NCI-H187 (cell line): ENCODE measurements at places on chromosomes 1 and 21.

DNA sequence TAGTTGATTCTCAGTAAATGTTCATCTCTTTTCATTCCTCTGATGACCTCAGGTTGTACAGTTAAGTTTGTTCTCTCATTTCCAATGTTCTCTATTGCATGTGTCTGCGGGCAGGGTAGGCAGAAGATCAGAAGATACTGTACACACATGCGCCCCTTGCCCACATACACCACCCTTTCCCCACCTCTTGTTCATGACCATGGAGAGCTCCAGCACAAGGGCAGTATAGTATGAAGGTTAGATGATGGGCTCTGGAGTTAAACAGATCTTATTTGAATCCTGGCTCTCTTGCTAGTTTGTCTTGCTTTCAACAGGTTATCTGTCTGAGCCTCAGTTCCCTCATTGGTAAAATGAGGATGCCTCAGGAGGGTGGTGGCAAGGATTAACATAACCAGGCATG is 17.8 kb upstream of the PLD5 start:
- no peak for DNase-seq

DNA sequence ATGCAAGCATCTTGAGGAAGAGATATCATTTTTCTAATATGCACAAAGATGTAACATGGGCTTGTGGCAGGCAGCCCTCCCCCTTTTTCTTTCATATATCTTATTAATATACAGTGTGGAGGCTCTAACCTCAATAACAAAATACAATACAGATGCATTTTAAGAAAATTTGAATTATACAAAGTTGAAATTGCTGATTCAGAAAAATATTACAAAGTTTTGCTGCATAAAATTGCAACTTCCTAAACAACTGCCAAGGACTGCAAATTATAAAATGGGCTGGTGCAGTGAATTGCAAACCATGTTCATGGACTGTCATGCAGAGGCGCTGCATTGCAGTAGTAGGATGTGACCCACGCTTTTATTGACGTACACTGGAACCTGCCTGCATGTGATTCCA is 84.0 kb downstream of the LPAR3 start:
- no peak for DNase-seq

- DNase-seq, result no peak
Measured at GRCh38 chr1:6209661-6210580, 4.0 kb downstream of the RNF207 start.

DNA sequence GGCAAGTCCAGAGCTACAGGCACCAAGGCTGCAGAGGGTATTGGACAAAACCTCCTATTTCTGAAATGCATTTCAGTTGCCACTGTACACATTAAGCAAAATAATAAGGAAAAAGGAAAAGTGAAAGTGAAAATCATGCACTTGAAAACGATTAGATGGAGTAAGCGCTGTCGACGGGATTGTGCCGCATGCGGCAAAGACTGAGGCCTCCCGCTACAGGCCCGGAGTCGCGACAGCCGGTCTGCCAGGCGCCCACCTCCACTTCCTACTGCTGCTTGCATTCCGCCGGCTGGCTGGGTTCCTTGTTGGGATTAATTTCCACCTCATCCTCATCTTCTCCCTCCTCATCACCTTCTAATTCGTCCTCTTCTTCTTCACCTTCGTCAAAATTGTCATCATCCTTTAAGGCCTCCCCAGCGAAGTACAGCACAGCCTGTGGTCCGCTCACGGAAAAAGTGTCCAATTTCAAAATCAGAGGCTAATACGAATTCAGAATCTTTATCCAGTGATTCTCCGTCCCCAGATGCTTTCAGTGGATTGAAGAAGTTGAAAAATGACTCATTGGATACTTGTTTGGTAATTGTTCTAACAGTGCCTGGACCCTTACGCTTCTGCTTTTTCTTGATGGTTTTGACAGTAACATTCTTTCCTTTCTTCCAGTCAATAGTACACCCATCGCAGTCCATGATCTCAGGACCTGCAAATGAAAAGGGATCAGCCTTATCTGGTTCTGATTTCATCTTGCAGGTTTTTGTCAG is 38.0 kb downstream of the CD58 start:
- no peak for DNase-seq

- DNase-seq, result no peak
Measured at GRCh38 chr1:246768403-246769020, 44.3 kb downstream of the SCCPDH start.

- DNase-seq, result no peak
Measured at GRCh38 chr1:31869449-31869848, 53.6 kb upstream of the SPOCD1 start.

DNA sequence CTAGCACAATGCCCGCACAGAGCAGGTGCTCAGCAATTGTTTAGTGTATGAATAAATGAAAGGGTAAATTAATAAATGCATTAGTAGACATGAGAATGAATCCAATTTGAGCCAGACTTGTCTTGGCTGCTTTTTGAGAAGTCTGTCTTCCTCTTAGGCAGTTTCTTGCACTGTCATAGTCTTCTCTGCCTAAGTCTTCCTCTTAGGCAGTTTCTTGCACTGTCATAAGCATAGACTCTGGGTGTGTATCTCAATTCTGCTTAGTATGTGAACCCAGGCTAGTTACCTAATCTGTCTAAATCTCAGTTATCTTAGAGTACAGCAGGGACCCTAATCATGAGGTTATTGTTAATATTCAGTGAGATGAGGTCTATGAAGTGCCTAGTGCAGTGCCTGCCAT is 27.2 kb downstream of the NHLH2 start:
- DNase-seq, result no peak

GRCh38 chr1:87449348-87449963 is 120.8 kb downstream of the LMO4 start:
- DNase-seq, result no peak

DNA sequence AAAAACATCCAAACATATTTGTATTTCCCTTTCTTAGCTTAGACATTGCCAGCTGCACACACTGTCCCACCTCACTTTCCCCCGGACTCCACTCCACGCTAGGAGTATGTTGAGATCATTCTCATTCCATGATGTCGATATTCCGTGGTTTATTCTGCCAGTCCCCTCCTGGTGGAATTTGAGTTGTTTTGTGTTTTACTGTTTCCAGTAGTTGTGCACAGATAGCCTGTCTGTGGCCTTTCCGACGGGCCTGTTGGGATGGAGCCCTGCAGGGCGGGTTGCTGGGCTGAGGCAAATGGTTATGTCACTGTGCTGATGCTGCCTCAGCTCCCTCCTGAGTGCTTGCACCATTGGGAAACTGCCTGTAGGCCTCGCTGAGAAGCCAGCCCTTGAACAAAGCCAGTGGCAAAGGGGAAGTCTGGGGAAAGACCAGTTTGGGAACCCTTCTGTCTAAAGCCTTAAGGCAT is 12.8 kb downstream of the TRAPPC10 start:
- no peak for DNase-seq

DNA sequence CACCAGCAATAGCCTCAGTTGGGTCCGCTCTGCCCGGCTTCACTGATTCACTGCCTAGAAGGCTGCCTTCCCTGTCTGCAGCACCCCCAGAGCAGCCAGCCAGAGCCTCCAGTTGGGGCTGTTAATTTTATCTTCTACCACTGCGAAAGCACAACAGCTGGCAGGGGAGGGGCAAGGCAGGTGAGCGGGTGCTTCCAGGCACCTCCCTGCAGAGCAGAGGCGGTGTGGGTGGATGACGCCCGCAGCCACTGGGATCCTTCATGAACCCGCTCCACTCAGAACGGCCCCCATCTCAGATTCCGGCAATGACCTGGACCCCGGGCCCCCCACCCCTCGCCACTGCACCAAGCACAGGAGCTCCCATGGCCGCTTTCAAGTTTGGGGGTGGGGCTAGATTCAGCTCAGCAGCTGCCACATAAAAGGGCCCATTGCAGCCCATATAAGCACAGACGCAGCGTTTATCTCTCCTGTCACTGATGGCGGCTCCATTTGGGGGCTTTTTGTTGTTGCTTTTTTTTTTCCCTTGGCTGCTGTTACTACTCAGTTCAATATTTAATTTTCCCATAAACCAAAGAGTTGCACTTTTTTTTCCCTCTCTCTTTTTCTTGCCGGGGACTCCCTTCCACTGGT is 128.0 kb upstream of the KLHDC7A start:
- no peak for DNase-seq

DNA sequence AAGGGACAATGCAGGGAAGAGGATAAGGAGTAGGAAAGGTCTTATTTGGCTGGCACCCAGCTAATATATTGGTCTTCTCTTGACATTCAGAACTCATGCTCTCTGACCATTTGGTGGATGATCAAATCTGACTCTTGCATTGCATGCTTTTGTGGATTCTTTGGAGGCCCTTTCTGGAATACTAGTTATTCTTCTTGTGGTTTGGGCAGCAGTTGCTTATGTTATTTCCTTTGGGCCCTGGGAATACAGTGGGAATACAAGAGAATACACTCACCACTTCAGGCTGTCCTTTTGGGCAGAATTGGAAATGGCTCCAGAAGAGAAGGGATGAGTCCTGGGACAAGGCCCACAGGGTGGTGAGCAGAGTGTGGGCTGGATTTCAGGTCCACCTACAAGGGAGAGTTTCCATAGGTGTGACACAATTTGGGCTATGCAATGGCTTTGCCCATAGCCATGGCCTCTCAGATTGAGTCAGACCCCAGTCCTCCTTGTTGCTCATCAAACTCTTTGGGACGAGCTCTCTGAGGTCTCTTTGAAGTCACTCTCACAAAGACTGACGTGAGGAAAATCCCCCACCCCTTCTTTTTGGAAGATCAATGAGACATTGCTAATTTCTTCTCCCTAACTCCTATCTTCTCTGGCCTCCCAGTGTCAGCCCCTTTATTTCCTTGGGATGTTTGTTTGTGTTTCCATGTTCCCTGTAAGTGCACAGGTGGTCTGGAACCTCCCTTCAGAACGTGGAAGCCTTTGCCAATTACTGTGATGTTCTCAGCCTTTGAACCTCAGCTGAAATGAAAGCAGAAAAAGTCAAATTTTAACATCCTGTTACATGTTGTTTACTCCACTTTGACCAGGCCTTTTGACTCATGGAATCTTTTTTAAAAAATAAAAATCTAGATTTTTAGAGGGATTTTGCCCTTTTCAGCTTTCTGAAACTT is 19.4 kb downstream of the HSD11B1 start:
- DNase-seq, result no peak

DNA sequence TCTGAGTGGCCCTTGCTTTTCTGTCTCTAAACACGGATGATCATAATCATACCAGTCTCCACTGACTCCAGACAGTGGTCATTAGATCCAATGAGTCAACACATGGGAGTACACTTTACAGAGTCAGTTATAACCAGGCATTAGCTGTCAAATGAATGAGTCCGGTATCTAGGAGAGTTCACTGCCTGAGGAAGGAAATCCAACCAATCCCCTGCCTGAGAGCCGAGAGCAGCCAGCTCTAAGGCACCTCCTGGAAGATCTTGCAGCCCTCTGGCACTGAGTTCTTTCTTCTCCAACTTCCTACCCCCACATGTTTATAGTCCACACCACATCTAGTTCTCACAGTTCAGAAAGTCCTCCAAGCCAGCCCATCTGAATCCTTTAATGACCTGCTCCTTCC is 29.4 kb upstream of the RBM15 start:
- no peak for DNase-seq

DNA sequence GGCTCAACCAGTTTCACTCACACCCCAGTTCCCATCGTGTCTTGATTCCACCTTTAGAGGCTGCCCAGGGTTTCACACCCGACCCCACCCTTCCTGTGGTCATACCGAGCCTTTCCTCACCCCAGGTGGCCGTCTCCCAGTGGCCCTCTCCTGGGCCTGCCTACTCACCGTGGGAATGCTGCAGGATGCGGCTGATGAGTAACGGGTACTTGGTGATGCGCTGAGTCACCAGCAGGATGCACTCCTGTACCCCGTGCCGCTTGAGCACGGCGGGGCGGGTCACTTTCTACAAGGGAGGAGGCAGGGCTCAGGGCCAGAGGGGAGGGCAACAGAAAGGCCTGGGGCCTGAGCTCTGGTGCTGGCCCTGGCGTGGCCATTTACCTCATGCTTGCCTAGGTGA is 16.4 kb downstream of the ARHGEF2 start:
- no peak for DNase-seq

- no peak for DNase-seq
Measured at GRCh38 chr1:228397966-228398365, 8.7 kb downstream of the TRIM11 start.
